ENCODE measurements at places on chromosomes 3 and 15.
A peak's percentile ranks its signal among the peaks of the same experiment; 100 is the strongest.

GRCh38 chr3:128051837-128052594, at the start of gene SEC61A1:
SEC61A1 (plus strand) TSS chr3:128052437; CDS start chr3:128052553, 116 bp downstream.
- peak; percentile 78 for DNase-seq

GRCh38 chr15:62124176-62124972, 40.7 kb downstream of the C2CD4B start:
- DNase-seq = no peak

GRCh38 chr3:48141604-48142137, 46.5 kb downstream of the CDC25A start:
- no peak for DNase-seq

GRCh38 chr3:1587426-1587825, 494.6 kb downstream of the CNTN6 start:
- DNase-seq = no peak

DNA sequence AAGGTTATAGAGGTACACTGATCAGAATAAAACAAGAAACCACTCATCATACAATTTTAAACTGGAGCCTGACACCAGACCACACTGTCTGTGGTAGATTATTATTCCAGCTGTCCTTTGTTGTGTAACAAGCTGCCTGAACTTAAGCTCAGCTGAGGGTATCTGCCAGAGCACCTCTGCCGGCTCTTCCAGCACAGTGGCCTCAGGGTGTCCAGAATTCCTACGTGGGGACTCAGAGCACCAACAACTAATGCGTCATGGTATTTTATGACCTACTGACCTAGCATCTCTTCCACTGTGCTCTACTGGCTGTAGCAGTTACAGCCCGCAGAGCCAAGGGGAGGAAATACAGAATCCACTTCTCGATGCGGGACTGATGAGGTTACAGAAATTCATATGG, 15.6 kb upstream of the RAF1 start:
- DNase-seq = peak; percentile 12

- DNase-seq = no peak
These were observed 82.2 kb upstream of the CBLB start for GRCh38 chr3:105950881-105951600.

DNA sequence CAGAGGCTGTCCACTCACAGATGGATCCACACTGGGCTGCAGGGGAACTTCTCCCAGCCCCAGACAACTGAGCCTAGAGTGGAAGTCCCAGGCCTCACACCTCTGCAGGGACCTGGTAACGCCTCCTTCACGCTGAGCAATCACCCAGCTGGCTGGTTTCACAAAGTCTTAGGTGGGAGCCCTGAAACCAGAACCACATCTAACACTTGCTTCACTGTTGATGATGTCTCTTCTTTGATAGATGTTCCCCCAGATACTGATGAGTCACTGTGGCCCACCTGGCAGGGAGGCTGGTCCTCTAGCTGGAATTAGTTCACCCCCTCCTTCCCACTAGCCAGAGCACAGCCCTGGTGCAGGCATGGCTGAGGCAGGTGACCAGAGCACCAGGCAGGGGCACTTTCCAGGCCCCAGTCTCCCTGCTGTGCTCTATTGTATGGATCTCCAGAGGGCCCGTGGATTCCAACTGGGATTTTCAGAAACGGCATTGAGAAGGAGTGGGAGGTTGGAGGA, 33.5 kb downstream of the MYL3 start:
- no peak for DNase-seq

DNA sequence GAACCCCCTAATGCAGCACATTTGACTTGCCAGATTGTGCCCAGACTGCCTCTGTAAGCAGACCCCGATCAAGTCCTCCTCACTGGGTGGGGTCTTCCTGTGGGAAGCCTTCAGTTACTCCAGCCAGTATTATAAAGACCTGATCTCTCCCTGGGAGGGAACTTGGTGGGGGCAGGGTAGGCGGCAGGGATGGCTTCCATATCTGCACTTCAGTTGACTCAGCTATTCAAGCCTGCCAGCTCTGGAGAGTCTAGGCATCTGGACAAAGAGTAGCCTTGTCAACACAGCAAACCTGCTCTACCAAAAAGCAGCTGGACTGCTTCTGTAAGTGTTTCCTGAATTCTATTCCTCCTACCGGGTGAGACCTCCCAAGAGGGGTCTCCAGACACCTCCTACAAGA, 21.0 kb upstream of the SLC25A38 start:
- no peak for DNase-seq

- DNase-seq = no peak
These were observed 74.1 kb upstream of the RAP2B start for GRCh38 chr3:153087595-153088566.

- DNase-seq = no peak
These were observed 29.3 kb upstream of the POLR2M start for GRCh38 chr15:57677204-57677603.
